ENCODE measurements at places on chromosomes 7 and 10.

DNA sequence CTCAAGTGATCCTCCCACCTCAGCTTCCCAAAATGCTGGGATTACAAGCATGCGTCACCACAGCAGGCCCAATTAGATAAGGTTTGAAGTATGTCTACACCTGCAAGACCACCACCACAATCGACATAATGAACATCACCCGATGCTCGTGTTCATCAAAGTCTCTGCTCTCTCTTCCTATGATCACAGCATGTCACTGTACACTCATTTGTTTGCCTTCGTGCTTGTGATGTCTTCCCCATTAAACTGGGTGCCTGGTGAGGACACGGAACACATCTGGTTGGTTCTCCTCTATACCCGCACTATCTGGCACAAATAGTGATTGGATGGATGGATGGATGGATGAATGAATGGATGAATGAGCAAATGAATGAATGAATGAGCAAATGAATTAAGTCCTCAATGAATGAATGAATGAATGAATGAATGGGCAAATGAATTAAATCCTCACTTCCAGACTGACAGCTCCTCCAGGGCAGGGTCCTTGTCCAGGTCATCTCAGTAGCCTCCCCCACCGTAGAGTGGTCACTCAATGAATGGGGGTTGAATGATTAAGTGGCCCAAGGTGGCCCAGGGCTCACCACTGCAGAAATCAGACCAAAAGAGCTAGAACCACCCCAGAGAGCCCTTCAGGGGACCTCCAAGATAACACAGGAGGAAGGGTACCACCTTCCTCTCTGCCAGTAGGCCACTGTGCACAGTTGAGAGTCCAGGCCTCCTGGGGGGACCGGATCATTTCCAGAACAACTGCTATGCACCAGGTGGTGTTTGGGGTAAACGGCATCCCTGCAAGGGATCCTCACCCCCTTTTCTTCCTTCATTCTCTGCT lies 101.9 kb upstream of the TNRC18 start:
- peak overlapping the region; percentile 71 for H3K27ac ChIP-seq
- no peak overlapping the region for H3K4me3 ChIP-seq
- peak; percentile 46 for DNase-seq
- H3K4me1 ChIP-seq, result peaks cover 7% of the 10 kb centered on the region
- H3K36me3 ChIP-seq, result peaks cover 40% of the 10 kb centered on the region
- no peaks in the 10 kb centered on the region for H3K27me3 ChIP-seq

- no peak overlapping the region for H3K4me3 ChIP-seq
- no peaks in the 10 kb centered on the region for H3K27me3 ChIP-seq
- no peak for DNase-seq
- peaks cover 8% of the 10 kb centered on the region for H3K36me3 ChIP-seq
Observed at GRCh38 chr7:128041203-128041602, 10.0 kb upstream of the LRRC4 start.

DNA sequence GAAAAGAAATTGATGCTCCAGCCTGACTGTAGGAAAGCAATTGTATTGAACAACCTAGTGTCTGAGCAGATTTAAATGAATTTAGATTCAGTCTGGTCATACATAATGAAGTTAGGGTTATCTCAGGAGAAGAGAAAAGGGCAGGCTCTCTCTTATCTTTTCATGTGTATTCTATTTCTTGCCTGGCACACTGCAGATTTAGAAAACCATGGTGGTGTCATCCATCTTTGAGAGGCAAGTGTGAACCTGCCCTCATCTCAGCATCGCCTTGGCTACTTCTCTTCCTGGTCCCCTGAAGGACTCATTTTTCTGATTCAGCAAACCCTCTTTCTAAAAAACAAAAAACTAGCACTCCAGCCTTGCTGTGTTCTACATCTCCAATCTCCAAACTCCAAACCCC lies 137.7 kb downstream of the LRRC4 start:
- no peak for DNase-seq
- H3K4me3 ChIP-seq, result no peak overlapping the region

DNA sequence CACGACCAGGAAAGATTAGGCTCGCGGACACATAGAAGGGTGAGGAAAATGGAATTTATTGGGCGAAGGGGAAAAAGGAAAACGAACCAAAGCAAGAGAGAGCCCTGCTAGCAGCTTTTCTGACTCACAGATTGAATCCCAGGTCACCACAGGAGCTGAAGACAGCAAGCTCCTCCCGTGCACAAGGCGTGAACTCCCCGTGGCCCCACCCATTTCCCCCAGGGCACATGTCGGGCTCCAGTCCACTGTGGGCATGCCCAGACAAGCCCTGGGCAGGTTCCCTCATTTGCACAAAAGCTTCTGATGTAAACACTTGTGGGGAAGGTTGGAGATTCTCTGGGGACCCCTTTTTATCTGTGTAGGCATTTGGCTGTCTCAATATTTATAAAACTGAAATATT lies 582.4 kb downstream of the SUGCT start:
- no peak overlapping the region for H3K4me3 ChIP-seq
- DNase-seq, result peak; percentile 77
- H3K36me3 ChIP-seq, result no peaks in the 10 kb centered on the region
- peak overlapping the region; percentile 84 for H3K27ac ChIP-seq

- H3K4me3 ChIP-seq, result no peak overlapping the region
- H3K27me3 ChIP-seq, result no peaks in the 10 kb centered on the region
- H3K27ac ChIP-seq, result no peak overlapping the region
- no peak for DNase-seq
- H3K4me1 ChIP-seq, result peaks cover 8% of the 10 kb centered on the region
- H3K36me3 ChIP-seq, result no peaks in the 10 kb centered on the region
Observed at GRCh38 chr10:88899886-88900285, 19.8 kb downstream of the STAMBPL1 start.

DNA sequence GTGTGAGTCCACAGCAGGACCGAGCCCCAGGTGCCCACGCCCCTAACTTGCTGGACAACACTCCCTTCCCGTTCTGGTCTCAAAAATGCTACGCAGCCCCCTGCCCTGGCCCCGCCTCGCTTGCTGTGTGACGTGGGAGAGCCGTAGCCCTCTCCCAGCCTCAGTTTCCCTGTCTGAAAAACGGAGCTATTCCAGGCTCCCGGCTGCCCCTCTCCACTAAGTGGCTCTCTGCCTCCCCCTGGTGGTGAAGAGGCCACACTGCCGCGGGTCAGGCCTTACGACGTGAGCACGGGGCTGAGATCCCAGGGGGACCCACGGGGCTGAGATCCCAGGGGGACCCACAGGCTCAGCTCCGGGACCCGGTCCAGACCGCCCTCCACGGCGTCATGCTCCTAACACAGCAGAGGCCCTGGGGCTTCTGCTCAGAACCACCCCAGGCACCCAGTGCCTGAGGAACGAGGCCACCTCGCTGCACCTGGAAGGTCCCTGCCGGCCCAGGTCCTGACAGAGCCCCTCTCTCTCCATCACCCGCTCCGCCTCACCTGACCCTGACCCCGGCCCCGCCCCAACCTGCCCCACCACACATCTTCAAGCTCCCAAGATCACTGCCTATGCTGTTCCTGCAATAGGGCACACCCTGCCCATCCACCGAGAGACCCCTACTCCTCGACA lies 26.7 kb downstream of the MICALL2 start:
- no peak overlapping the region for H3K27ac ChIP-seq
- no peaks in the 10 kb centered on the region for H3K27me3 ChIP-seq
- DNase-seq, result no peak
- H3K4me1 ChIP-seq, result no peaks in the 10 kb centered on the region
- H3K36me3 ChIP-seq, result peaks cover 3% of the 10 kb centered on the region

DNA sequence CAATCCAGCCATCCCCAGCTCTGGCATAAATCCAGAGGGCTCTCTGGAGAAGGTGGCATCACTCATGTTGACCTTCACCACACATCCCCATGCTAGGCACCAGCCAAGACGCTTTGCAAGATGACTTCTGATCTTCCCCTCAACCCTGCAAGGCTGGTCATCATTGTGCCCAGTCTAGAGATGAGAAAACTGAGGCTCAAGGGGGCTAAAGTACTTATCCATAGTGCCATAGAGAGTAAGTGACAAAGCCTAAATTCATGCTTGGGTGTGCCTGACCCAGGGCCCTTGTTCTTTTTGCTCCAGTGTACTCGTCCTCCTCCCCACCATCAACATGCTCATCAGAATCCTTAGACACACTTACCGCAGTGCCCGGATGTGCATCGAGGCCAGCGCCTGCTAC lies 1.7 kb upstream of the C10orf105 start:
- no peaks in the 10 kb centered on the region for H3K36me3 ChIP-seq
- DNase-seq, result no peak
- H3K4me1 ChIP-seq, result peaks cover 2% of the 10 kb centered on the region
- no peak overlapping the region for H3K27ac ChIP-seq

DNA sequence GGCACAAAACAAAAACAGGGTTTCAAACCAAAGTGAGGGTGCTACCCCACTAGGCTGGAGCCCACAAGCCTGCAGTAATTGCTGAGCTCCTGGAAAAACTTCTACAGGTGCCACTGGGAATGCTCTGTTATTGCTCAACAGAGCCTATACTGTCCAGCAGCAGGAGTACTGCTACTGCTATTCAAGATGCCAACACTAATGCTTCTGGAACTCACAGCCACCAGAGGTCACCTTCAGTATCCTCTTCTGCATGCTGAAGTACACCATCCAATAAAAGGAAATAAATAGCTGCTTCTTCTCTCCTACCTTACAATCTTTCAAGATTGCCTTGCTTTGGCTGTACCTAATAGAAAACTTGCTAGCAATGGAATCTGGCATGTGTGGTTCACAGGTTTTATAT lies 222.0 kb downstream of the LRRN3 start:
- no peaks in the 10 kb centered on the region for H3K36me3 ChIP-seq
- DNase-seq, result peak; percentile 23
- no peak overlapping the region for H3K27ac ChIP-seq

DNA sequence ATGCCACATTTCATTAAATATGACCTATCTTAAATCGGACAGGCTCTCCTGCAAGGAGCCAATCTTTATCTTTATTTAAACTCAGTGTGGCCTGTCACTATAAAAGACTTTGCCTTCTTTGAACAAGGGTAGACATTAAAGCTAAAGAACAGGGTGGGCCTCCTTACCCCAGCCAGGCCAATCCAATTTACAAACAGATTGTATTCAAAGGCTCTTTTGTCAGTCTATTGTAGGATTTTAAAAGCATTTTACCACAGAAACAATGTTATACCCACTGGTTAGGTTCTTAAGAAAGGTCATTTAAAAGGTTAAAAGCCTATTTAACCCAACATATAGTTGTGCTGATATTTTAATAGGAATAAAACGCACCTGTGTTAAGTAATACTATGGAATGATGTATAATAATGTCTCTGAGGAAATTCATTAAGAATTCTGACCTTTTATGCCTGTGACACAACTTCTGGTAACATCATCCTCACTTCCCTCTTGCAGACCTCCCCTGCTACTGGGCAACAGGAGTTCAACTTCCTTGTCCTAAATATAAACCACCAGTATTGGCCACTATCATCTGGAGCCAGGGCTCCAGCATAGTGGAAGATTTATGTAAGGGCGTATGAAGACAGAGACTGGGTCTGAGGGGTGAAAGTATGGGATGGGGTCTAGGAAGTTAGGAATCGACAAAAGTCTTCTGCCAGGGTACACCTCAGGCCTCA lies 32.5 kb downstream of the MTERF1 start:
- peaks cover 2% of the 10 kb centered on the region for H3K4me1 ChIP-seq
- H3K27ac ChIP-seq, result no peak overlapping the region
- DNase-seq, result no peak
- no peaks in the 10 kb centered on the region for H3K36me3 ChIP-seq
- H3K4me3 ChIP-seq, result no peak overlapping the region
- H3K27me3 ChIP-seq, result no peaks in the 10 kb centered on the region

DNA sequence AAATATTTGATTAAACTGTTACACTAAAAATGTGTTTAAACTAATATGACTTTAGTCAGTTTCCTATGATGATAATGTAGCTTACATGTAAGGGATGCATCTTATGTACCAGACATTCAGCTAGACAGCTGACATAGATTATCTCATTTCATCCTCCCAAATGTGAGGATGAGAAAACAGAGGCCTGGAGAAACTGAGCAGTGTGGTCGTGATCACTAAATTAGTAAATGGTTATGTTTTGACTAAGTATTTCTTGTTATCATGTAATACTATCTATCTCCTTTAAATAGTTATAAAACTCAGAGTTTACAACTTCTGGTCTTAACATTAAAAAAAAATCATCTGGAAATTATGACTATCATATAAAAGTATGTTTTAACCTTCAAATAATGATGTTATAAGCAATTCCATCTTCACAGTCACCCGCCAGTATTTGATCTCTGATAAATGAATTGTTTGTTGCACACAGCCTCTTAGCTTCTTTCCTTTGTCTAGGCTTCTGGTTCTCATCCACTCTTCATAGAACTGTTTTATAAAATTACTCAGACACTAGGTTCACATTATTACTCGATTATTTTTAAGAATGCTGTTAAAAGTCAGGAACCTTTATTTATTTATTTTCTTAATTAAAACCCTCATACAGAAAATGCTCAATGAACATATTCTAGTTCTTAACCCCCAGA lies 33.6 kb upstream of the HDAC9 start:
- no peaks in the 10 kb centered on the region for H3K4me1 ChIP-seq
- DNase-seq, result no peak
- no peak overlapping the region for H3K4me3 ChIP-seq
- H3K27me3 ChIP-seq, result no peaks in the 10 kb centered on the region

DNA sequence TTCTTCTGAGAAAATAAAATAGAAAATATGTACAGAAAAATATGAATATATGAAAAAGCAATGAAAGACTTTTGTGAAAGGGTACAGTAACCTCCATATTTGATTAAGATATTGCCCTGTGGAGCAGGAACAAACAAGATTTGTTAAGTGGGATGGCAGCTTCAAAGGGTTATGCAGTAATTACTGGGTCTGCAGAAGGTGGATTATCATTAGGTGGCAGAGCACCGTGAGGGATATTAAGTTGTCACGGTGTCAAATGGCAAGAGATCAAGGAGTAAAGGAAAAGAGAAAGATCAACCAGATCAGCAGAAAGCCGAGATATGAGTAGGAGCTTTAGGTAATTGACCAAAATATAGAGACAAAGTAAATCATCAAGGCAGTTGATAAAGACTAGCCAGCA lies 44.1 kb downstream of the DGKB start:
- no peaks in the 10 kb centered on the region for H3K27me3 ChIP-seq
- no peaks in the 10 kb centered on the region for H3K36me3 ChIP-seq
- DNase-seq, result no peak
- no peak overlapping the region for H3K4me3 ChIP-seq
- no peaks in the 10 kb centered on the region for H3K4me1 ChIP-seq

DNA sequence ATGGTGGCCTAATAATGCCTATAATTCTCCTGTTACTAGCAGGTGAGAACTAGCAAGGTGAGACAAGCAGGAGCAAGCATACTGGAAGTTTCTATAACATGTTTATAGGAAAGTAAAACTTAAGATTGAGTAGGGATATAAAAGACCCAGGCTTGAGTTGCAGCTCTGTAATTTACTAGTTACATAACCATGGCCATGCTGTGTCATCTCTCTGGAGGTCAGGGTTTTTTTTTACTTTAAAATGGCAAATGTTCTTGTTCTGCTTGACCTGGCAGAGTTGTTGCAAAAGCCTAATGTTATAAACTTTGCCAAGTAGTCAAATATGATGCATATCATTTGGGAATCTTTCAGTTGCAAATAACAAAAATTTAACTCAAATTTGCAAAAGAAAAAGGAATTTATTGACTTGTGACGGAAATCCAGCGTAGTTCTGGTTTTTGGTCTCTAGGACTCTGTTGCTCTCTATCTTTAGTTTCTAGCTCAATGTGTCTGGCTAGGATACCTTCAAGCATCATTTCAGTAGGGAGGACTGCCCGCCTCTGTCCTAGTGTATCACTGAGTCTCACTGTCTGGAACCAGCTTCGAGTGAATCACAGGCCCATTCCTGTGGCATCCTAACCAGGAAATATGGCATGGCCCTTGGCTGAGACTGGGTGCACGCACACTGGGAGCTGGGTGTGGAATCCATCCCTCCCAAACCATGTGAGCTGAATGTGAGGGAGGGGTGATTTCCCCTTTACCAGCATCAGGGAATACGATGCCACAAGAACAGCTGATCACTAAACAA lies 67.9 kb downstream of the ADAM22 start:
- no peak for DNase-seq
- H3K36me3 ChIP-seq, result no peaks in the 10 kb centered on the region
- no peaks in the 10 kb centered on the region for H3K4me1 ChIP-seq
- no peaks in the 10 kb centered on the region for H3K27me3 ChIP-seq
- H3K27ac ChIP-seq, result no peak overlapping the region
- no peak overlapping the region for H3K4me3 ChIP-seq

Measured in trophoblast cell (in vitro differentiated cells and primary cell).